SIG-M5 (cell line): ENCODE measurements at places on chromosomes 11 and 22.

GRCh38 chr11:72772059-72772458 lies 19.9 kb upstream of the ARAP1 start:
- DNase-seq, result no peak

GRCh38 chr11:18254781-18255361 lies 6.4 kb upstream of the SAA2 start:
- no peak for DNase-seq

DNA sequence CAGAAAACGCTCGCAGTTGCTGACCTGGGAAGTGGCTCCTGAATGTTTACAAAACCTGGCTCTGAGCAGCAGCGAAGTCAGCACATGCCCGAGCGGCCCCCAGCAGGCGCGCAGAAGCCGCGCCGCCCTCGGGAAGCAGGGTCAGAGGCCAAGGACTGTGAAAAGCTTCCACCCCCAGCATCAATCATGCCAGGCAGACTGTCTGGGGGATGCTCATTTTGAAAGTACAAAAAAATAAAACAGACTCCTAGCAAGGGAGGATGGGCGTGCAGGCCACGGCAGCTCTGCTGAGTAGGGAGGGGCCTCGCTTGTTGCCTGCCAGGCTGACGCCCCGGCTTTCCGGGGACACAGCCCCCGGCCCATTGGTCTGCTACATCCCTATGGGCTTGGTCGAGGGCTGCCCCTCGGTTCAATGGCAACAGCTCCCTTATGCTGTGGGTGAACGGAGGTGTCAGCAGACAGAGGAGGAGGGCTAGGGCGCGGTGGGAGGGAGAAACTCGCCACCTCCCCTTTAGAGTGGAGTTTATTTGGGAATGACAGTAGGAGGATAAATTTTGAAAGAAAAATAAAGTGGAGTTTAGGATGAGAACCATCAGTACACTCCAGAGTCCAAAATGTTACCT lies 37.7 kb upstream of the GNB1L start:
- DNase-seq, result no peak

DNA sequence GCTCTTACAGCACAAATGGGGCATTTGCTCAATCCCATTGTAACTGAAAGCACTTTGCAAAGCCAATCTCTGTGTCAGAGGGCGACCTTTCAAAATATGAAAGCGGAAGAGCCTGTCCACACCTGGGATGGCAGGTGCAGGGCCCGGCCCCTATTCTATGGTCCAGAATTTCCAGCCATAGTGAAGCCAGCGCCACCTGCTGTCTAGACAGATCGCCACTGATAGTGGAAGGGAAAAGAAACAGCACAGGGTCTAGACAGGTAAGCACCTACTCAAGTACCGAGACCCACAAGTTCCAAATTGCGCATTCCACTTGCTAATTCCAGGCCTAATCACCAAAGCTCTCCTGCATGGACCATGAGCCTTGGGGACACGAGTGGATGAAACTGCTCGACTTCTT lies 141.4 kb downstream of the NTM start:
- no peak for DNase-seq

- DNase-seq, result no peak
These were observed 8.5 kb downstream of the PHOX2A start for GRCh38 chr11:72235351-72236057.

DNA sequence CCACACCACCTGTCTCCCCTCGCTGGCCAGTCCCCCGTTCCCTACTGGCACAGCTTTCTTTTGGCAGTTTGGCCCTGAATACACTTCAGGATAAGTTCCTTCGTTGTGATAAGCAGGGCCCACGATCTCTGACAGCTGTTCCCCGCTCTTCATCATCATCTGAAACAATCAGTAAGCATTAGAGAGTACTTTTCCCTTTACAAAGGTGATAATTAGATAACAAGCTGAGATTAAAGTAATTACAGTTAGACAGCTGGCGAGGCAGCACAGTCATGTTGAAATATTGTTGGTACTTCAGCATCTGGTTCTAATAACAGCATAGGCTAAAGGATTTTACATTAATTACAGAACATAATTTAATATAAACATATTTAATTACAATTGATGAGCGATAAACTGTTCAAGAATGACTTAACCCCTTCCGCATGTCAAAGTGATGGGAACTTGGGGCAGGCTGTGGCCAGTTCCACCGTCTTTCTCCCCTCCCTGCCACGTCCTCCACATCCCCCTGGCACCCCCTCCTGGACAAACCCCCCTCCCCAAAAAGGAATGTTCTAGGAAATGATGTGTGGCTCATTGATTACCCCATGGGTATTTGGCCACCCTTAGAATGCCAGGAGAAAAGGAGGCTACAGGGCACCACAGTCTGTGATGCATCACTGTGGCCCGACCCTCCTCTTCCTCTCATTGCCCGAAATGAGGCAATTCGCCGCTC lies 134.9 kb downstream of the RCN1 start:
- DNase-seq, result no peak

DNA sequence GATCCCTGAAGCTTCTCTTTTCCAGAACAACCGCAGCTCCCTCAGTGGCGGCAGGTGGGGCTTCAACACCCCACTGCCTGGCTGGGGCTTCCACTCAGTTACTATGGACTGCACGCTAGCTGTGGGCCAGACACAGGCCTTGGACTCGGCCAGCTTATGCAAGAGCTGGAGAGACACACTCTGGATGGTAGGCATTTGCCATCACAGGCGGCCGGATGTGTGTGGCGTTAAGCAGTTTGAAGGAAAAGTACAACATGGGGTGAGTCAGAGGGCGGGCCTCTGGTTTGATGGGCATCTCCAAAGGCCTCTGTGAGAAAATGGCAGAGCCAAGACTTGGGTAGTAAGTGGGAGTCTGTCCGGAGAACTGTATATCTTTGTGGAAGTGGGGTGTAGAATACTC lies 17.6 kb downstream of the KCNJ4 start:
- DNase-seq, result no peak

DNA sequence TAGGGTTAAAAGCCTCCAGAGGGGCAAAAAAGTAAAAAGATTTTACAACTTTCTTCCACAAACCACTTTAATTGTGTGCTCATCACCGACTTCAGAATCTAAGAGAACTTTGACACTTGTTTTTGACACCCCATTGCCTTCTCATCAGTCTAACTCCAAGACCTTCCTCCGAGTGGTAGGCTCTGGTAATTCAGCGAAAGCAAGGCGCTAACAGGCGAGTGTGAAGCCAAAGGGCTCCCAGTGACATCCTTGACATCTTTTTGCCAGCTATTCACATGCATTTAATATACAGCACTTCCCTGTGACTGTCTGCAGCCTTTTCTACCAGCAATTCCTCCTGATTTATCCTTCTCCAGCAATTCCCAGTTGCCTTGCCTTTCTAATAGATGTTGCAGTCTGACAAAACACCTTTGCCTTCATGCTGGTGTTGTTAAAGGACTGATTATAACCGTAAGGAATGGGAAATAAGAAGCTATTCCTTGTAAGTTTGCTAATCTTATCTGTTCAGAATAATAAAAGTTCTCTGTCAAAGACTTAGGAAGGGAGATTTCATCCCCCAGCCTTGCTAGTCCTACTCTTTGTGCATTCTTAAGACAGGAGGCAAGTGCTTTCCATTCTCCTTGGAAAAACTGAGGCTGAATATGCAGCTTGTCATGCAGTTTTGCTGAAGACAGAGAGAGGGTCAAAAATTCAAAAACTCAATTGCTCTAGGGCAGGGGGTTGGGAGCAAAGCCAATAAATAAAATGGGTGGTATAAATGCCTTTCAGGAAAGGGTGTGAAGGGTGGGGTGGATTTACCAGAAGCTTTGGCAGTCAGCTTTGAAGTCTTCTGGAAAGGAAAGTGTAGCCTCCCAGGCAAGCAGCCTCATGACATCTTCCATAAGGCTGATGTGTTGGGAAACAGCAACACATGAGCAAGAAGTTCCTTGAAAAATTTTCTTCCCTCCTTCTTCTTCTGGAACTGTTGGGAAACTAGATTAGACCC lies 39.1 kb downstream of the SNX19 start:
- no peak for DNase-seq

GRCh38 chr11:47523490-47524225 lies 29.3 kb downstream of the CELF1 start:
- no peak for DNase-seq

GRCh38 chr11:127098684-127099083 lies 98.1 kb upstream of the KIRREL3 start:
- DNase-seq, result no peak

- no peak for DNase-seq
These were observed 225.0 kb downstream of the BLID start for GRCh38 chr11:121890946-121891515.
